AG20443 (cell line): ENCODE measurements at places on chromosomes 12 and 14.

DNA sequence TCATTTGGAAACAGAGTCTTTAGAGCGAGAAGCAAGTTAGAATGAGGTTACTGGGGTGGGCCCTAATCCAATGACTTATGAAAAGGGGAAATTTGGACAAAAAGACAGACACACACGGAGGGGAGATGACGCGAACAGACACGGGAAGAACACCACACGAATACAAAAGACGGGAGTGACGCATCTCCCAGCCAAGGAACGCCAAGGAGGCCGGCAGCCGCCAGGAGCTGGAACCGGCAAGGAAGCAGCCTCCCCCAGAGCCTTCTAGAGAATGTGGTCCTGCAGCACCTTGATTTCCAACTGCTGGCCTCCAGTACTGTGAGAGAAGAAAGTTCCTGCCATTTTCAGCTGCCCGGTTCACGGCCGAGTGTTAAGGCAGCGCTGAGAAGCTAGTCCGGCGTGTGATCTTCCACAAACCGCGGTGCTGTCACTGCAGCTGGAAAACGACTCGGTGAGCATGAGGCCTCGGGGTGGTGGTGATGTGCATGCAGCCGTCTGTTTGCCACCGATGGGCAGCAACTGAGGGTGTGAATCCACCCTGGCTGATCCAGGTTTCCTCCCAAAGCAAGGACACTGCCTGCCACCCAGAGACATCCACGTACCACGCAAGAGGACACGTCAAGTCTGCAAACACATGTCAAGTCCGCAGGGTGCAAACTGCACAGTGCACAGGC lies 124.5 kb downstream of the NCOR2 start:
- DNase-seq: no peak

- DNase-seq: peak; percentile 67
These were observed 31.4 kb downstream of the SSPN start for GRCh38 chr12:26226629-26227360.

- DNase-seq: no peak
These were observed 18.0 kb downstream of the SLC24A4 start for GRCh38 chr14:92340931-92341330.

DNA sequence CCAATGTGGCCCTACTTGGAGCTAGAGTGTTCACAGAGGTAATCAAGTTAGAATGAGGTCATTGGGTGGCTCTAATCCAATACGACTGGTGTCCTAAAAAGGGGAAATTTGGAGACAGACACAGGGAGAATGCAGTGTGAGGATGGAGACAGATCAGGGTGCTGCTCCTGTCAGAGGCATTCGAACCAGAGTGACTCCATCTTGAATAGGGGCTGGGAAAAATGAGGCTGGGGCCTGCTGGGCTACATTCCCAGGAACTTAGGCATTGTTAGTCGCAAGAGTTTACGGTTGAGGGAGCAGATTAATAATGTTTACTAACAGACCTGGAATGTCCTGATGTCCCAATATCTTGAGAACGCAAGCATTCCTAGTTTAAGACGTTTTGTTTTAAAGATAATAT lies 20.2 kb downstream of the TNFAIP2 start:
- peak; percentile 39 for DNase-seq

DNA sequence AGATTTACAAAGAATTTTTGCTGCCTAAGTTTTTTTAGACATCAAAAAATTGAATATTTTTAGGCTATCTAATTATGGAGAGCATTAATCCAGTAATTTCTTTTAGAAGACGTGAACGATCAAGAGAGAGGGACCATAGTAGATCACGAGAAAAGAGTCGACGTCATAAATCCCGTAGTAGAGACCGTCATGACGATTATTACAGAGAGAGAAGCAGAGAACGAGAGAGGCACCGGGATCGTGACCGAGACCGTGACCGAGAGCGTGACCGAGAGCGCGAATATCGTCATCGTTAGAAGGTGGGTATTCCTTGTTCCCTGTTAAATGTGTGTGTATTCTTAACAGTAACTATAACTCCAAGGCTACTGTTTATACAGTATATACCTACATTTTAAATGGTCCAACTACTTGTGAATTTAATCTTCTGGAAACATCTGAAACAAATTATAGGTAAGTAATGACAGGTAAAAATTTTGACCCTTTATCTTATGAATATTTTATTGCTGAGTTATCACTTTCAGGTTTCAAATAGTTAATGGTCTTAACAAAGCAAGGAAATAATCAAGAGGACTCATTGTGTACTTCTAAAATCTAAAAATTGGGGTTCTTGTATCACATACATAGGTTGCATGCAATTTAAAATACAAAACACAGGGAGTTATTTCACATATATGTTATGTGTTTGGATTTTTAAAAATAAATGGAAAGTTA lies 23.1 kb downstream of the CPSF6 start:
- no peak for DNase-seq

GRCh38 chr12:93127582-93128331 lies 198.7 kb upstream of the EEA1 start:
- DNase-seq: no peak

DNA sequence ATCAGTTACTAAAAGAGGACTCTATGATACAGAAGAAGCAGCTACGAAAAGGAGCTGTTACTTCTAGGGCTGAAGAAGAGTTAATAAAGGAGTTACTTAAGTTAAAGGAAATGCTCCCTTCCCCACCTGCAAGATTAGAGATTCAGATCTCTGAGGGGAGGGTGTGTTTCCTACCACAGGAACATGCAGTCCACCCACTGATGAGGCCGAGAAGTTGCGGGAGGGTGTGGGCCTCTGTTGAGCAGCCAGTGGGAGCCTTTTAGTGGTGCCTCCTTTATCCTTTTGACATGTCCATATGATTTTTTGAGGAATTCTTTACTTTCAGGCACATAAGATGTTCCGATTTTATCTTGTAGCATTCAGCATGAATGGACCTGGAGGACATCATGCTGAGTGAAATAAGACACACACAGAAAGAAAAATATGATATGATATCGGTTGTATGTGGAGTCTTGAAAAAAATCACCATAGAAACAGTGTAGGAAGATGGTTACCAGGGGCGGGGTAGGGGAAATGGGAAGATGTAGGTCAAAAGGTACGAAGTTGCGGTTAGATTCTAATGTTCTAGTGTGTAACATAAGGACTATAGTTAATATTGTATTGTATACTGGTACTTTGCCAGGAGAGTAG lies 4.4 kb upstream of the M6PR start:
- no peak for DNase-seq

DNA sequence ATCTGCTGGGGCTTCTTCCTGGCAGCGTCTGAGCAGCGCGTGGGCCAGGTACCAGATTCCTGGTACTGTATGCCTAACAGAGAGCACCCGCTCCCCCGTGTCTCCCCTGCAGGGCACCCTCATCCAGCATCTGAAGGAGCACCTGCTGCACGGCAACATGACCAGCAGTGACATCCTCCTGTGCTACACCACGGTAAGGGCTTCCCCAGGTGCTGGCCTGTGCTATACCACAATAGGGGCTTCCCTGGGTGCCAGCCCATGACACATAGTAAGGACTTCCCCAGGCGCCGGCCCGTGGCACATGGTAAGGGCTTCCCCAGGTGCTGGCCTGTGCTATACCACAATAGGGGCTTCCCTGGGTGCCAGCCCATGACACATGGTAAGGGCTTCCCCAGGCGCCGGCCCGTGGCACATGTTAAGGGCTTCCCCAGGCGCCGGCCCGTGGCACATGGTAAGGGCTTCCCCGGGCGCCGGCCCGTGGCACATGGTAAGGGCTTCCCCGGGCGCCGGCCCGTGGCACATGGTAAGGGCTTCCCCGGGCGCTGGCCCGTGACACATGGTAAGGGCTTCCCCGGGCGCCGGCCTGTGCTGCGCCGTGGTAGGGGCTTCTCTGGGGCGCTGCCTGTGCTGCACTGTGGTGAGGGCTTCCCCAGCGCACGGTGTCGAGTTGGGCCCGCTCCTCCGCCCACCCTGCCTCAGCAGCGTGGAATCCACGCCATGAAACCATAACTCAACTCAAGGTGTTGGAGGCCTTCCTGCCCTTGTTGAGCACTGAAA lies 49.3 kb downstream of the AACS start:
- no peak for DNase-seq

GRCh38 chr12:59164991-59165718 lies 244.9 kb upstream of the LRIG3 start:
- DNase-seq: peak; percentile 19

- no peak for DNase-seq
These were observed 870.3 kb upstream of the SEL1L start for GRCh38 chr14:82403987-82404386.

DNA sequence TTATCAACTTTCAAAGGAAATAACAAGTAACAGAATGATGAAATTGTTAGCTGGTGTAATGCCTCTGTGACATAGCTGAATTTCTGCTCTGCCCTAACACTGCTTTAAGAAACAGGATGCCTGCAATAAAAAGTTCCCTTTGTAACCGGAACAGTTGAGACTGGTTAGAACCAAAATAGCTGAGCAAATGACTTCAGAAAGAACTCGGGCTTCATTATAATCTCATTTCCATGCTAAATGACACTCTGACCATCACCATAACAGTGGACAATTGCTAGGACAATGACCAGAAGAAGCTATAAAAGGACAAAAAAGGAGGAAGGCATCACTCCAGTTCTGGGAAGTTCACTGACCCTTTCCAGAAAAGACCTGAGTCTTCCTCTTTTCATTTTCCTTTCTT lies 23.5 kb upstream of the PYGL start:
- DNase-seq: no peak

DNA sequence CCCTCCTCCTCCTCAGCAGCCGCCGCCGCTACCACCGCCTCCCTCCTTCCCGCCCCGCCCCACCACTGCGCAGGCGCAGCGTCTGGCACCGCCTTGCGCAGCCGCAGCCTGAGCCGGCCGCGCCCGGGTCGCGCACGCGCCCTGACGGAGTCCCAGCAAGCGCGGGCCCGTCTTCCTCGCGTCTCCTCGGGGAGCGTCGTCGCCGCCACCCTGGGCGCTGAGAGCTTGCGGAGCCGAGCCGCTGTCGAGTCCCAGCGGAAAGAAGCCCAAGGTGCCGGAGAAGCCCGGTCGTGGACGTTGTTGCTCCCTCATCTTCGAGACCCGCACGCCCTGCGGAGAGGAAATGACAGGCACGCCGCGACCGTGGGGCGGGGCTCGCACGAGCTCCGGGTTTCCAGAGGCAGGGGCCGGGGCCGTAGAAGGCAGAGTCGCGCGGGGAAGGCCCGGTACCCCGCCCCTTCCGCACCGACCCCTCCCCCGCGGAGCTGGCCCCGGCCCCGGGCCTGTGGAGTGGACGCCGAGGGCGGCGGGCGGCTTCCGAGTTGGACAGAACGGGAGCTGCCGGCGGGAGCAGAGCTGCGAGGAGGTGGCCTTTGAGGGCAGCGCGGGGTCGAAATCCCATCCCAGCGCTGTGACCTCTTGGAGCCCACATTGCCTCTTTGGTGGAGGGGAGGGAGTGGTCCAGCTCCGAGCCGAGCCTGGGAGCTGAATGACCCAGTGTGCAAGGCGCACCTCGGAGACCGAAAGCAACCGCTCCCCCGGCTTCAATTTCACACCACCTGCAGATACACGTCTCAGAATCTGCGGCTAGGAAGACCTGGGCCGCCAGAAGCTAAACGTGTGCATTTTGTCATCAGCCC lies 469 bp upstream of the RAB35 start:
- peak; percentile 100 for DNase-seq

- DNase-seq: no peak
These were observed 2.8 kb upstream of the PIWIL1 start for GRCh38 chr12:130334937-130335336.

GRCh38 chr12:25263594-25263993 lies 12.9 kb upstream of the KRAS start:
- no peak for DNase-seq

- DNase-seq: no peak
These were observed 54.0 kb downstream of the RBM19 start for GRCh38 chr12:113911971-113912759.

GRCh38 chr12:74586251-74586650 lies 48.6 kb downstream of the ATXN7L3B start:
- no peak for DNase-seq

DNA sequence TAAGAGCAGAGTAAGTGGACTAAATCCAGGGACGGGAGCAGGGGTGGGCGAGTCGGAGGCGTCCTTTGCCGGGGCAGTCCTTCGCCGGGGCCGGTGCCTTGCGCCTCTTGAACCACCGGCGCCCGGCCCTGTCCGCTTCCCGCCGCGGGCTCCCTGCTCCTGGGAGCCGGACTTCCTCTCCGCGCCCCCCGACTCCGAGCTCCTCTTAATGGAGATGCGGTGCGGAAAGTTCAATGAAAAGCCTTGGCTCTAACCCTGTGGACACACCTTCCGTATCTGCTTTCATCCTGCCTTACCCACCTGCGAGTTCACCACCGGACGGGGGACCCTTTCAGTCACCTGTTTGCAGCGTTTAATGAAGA lies 412 bp downstream of the FGFR1OP2 start:
- DNase-seq: peak; percentile 44
